Cardiac fibroblast (primary cell): ENCODE measurements at places on chromosomes 11 and 22.

- peak; percentile 78 for DNase-seq
Observed at GRCh38 chr11:83063073-83063754, 8.5 kb downstream of the RAB30 start.

DNA sequence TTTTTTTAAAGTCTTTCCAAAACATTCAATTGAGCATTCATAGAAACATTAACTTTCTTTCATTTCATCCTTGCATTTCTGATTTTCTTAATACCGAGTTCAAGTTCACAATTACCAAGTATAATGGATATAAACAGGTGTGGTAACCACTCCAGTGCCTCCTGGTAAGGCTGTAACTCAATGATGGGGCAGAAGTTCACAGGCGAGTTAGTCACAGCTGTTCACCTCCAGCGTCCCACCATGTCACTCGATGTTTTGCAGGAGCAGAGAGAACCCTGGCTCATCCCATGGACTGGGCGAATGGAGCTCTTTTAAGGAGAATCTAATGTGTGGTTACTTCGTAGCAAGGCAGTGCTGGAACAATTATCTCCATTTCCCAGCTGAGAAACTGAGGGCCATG lies 94.4 kb upstream of the ALX4 start:
- DNase-seq, result no peak

- DNase-seq, result no peak
Observed at GRCh38 chr22:27273853-27274252, 527.7 kb downstream of the MN1 start.

DNA sequence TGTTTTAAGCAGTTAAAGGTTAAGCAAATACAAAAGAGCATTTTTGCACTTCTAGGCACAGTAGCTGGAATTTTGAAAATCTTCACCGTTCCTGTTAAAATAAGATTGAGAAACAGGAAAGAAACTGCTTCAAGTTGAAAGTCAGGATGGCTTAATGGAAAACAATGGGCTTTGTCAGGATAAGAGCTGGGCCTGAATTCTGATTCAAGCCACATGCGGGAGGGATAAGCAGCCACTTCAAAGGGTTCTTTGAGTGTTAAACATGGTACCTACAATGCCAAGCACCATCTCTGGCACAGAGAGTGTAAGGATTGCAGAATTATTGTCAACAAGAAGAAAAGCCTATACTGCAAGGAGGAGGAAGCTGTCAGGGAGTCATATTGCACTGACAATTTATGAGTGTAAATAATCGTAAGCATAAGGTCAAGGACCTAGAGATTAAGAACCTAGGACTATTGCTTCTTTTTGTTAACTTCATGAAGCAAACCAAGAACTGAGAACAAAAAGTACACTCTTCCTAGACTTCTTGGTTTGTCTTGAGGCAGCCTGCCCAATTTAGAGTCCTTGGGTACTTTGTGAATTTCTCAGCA lies 32.5 kb downstream of the MPPED2 start:
- no peak for DNase-seq

DNA sequence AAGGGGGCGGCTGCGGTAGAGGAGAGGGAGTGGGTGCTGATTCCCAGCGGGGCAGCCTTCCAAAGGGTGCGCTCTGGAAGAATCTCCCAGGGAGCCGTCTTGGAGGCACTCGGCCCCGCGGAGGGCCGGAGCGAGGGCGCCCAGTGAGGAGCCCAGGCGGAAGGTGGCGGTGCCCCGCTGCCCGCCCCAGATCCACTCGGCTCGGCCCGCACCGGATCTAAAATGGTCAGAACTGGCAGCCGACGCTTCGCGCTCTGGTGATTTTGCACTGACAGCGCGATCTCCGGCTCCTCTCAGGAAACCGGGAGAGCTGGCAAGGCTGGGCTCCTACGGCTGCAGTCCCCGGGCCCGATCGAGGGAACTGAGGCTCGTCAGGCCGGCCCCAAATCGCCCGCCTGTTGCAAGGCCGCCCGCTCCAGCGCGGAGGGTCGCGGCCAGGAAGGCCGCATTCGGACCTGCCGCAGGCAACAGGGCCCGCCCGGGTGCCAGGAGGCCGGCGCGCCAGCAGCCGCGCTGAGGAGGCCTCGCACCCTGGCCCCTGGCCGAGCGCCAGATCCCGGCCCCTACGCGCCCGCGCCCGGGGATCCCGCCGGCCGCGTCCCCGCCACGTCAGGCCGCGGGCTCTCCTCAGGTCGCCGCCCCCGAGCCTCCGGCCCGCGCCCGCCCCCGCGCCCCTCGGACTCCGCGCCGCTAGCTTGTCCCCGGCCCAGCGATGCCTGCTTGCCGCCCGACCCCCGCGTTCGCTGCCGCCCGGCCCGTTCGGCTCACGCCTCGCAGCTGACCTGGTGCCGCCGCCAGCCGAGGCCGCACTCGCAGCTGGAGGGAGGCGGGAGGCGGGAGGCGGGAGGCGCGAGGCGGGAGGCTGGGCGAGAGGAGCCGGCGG lies at the start of gene KLHL22:
Gene KLHL22, minus strand, starts transcription at position 818 of the 883 bp plus-strand sequence. CDS start 6,584 bp downstream, outside the sequence.
- DNase-seq, result peak; percentile 37

DNA sequence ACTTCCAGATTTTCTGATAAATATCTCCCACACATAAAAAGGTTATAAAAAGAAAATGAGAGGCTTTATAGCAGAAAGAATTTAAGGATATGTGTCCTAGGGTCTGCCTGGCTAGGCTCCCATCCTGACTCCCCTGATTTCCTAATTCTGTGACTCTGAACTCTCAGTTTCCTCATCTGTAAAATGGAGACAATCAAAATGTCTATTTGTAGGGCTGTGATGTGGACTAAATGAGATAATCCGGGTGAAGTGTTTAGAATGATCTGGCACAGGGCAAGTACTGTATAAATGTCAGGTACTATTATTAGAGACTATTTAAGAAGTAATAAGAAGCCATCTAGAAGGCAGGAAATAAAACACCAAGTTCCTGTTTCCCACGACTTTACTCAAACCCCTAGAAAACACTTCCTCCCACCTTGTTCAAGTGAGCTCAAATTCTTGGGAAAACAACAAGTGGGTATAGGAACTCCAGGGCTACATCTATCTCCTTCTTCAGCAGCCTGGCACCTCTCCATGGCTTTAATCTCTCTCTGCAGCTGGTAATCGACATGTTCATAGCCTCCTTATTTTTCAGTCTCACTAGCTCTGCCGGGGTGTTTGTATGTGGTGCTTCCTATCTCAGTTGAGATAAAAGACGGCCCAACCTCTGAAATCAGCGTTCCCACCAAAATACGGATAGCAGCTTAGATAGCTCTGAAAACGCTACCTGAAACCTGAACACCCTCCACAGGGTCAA lies 6.7 kb downstream of the ASCC2 start:
- DNase-seq, result no peak

DNA sequence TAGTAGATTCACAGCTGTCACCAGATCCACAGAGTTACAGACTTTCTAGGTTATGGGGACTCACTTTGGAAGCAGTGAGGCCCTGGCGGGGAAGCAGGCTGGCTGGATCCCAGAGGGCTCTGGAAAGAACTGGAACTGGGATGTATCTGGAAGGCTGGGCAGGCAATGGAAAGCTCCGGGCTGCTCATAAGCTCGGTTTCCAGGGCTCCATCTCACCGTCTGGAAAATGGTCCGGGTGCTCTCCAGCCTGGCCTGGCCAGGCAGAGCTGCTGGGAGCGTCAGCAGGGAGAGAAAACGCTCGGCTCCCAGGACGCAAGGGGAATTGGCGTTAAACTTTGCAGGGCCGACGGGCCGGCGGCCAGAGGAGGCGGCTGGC lies 335 bp upstream of the SEZ6L start:
- DNase-seq, result no peak
